AML-193 (cell line): ENCODE measurements at places on chromosomes 13 and 19.

- DNase-seq = no peak
Observed at GRCh38 chr13:67210208-67210607, 19.9 kb downstream of the PCDH9 start.

- no peak for DNase-seq
Observed at GRCh38 chr13:31827707-31828106, 88.4 kb downstream of the RXFP2 start.

- peak; percentile 99 for DNase-seq
Observed at GRCh38 chr13:79522583-79522982, 41.6 kb downstream of the NDFIP2 start.

DNA sequence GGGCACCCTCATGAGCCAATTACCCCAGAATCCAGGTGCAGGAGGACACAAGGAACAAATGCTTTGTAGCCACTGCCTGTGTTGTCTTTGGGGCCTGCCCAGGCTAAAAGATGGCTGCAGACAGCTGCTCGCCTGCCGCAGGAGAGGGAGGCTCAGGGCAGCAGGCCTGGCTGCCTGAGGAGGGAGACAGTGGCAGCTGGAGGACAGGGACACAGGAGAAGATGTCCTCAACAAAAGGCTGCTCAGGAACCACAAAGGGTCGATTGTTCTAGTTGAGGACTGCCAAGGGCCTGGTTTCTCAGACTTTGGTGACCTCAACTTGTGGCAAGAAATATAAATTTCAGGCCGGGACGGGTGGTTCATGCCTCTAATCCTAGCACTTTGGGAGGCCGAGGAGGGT is 7.6 kb downstream of the SIRT2 start:
- DNase-seq = no peak

GRCh38 chr19:19610376-19611202 is 7.9 kb downstream of the PBX4 start:
- no peak for DNase-seq

GRCh38 chr13:30520571-30520970 is 54.8 kb upstream of the HMGB1 start:
- DNase-seq = no peak

DNA sequence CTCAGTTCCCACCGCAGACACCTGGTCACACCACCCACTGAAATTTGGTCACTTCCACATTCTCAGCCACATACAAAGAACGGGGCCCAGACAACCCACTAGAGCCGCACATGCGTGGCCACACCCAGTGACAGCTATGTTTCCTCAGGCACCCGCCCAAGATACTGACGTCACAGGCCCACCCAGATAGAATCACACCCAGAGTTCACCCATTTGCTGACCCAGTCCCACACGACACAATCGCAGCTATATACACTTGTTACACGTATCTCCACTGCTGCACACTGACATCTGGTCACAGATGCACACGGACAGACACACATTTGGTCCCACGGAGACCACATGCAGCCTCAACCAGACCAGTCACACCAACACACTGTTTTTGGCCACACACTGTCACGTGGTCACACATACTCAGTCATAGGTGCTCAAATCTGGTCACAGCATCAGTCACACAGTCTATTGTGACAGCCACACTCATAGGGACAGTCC is 2.9 kb downstream of the NUMBL start:
- no peak for DNase-seq

- no peak for DNase-seq
Observed at GRCh38 chr13:81745391-81745790, 1404.5 kb upstream of the SPRY2 start.

DNA sequence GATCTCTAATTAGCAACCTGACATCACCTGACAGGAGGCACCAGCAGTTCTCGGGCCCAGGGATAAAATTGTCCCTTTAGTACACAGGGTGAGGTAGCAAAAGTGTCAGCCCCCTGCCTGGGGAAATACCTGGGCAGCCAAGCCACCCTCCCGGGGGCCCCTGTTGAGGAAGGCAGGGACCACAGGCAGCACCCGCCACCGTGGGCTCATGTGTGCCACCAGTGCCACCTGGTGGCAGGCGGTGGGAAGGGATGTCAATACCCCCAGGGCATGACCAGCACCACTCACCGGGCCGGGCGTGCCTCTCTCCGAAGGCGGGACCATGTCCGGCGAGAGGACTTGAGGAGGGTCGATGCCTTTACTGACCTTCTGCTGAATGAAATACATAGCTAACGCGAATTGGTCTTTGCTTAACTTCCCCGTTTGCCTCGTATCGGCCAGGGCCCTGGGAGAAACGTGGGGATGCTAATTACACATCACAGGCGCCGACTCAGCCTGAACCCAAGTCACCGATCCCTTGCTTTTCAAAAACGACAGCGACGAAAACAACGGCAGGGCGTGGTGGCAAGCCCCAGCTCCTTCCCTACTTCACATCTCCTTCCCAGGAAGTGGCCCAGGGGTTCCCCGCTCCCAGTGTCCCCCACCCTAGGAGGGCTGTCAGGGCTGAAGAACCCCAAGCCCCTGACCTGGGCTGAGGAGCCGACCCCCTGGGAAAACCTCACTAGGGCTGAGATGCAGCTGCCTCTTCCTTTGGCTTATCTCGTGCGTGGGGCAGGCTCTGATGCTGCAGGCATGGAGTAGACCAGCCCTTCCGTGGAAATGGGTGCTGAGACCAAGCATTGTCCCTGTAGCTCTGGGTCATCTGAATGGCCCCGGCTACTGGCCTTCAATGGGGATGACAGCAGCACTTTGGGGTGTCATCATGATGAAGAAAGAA is 53.8 kb downstream of the EPS15L1 start:
- peak; percentile 1 for DNase-seq

DNA sequence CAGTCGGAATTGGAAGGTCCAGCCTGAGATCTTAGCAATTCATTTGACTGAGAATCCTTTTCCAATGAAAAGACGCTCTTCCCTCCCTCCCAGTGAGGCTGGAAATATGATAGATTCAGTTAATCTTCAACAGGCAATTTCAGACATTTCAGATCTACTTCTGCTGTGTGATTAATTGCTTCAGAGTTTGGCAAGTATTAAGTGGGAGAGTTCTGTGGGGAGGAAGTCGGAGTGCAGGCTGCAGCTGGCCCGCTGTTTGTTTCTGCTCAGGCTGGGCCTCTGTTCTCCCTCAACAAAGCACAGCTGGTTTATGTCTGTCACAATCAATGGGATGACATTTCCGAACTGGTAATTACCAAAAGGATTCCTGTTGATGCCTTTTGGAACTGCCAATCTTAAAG is 178.2 kb downstream of the NDFIP2 start:
- no peak for DNase-seq

- no peak for DNase-seq
Observed at GRCh38 chr19:30064771-30065494, 122.9 kb downstream of the URI1 start.

DNA sequence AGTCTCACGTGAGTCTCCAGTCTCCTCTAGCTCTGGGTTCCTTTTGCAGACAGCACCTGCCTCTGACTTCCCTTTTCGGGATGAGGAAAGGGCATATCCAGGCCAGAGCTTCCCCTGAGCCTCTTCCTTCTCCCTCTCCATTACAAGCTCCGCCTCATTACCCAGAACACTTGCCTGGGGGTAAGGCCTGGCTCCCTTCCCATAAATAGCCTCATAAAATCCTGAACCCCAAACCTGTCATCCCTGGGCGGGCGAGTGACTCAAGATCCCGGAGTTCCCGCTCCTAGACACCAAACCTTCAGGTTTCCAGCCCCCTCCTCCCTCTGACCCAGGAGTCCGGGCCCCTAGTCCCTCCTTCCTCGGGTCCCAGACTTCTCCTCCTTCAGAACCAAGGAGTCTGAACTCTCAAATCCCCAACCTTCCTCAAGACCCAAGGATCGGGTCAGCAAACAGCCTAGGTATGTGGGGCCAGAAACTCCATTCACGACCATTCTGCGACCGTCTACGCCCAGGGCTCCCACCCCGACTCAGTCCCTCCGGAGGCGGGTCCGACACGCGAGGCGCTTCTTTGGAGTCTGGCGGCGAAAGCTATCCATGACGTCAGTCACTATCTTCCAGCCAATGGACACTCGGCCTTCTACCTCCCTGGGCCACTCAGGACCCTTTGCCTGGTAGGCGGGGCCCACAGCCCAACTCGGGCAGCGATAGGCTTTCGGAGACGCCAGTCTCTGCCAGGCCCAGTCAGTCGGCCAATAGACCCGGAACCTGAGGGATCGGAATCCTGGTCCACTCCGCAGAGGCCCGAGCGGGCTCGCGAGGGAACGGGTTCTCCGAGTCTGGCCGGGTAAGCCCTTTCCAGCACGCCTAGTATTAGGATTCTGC is 6.5 kb upstream of the CNFN start:
- DNase-seq = peak; percentile 94

- no peak for DNase-seq
Observed at GRCh38 chr19:58479736-58480480, 3.8 kb downstream of the ZNF446 start.

DNA sequence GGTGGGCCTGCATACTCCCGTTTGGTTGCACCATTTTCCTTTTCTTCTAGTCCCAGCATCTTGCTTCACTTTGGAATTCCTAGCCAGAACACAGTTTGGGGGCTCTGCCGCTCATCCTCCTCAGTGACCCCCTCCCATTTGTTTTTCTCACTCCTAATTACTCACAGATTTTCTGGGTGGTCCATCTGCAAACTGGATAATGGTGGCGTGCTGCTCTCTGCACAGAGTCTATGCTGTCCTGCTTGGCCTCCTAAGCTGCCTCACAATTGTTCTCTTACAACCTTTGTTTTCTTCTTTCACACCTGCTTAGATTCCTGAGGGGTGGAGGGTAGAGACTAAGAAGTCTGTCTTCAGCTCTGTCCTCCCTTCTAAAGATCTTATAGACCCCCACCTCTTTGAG is 80.8 kb downstream of the SHISA2 start:
- no peak for DNase-seq

DNA sequence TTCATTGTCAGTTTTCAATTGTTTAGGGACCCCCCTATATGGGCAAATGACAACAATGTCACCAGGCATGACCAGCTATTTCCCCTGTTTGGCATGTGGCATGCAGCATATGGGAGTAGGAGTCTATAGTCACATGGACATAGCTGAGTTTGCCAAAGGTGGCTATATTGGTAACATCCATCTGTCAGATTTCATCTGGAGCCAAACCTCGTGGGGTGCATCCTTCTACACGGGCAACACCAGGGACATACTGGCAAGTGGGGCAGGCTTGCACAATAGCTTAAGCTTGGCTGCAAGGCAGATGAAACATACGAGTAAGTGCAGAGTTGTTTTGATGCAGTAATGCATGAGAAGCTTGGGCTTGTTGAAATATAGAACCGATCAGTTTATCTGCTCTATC is 24.5 kb upstream of the ZNF816 start:
- DNase-seq = no peak

DNA sequence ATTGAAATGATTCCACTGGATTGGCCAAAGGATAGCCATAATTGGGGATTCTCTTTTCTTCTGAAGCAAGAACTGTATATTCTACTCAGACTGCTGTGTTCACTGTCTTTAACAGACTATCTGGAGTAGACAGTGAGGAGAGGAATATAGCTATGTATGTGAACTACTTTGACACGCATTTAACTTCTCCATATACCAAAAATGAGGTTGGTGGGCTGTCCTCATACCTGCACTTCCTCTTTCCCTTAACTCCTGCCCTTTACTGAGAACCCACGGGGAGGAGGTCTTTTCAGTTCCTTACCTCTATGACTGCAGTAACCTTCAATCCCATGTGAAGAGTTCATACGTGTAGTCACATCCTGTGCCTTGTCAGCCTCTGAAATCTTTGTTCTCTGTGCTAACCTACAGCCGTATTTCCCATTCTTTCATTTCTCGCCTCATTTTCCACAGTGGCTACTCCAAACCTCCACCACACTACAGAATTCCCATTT is 305.8 kb downstream of the MTUS2 start:
- DNase-seq = no peak

DNA sequence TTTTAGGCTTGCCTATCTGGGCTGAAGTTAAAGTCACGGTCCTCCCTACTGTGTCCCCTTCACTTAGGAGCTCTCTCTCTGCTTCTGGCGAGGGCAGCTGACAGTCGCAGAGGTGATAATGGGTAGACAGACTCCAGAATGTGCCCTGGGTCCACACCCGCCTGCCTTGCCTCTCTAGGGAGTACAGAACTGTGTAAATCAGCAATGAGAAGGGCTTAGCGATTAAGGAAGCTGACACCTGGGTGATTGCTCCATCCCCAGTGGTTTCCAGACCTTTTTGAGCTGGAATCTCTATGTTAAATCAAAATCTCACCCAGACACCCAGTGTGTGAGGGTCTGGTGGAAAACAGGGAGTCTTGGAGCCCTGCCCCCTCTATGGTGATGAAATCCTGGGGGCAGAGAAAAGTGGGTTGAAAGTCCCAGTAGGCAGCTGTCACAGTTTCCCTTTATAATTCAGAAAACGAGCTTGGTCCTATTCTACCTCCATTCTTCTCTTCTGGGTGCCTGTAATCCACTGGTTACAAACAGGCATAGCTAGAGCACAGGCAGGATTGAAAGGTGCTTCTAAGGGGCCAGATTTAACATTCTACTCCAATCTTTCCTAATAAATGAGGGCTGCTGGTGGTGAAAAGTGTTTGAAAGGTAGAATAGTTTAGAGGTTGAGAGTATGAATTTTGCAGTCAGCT is 46.9 kb downstream of the OLFM4 start:
- DNase-seq = no peak

DNA sequence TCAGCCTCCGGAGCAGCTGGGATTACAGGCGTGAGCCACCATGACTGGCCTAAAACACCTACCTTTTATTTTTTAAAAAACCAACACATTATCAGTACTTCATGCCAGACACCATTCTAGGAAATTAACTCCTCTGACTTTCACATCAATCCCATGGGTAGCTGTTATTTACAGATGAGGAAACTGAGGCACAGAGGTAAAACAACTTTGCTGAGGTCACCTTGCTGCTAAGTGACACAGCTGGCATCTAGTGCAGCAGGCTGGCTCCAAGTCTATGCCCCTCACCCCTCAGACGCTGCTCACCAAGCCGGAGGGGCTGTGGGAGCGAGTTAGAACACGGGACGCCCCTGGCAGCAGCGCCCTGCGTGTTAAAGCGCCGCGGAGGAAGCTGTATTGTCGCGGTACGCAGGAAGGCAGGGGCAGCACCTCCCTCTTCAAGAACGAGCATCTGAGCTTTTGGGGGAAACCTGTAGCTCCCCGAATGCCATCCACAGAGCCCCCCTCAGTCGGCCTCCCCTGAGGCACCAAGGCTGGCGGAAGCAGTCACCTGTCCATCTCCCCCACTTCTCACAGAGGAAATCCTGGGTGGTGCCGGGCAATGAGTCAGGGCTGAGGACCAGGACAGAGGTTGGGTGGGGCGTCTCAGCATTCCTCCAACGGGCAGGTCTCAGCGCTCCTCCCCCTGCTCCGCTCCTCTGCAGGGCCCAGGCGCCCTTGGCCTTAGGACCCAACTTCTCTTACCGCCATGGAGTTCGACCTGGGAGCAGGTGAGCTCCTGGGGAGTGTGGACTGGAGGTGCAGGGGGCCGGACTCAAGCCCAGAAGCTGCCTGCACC is at the start of gene C19orf33:
TSS of gene C19orf33 (plus strand) at position 735 of the 835 bp plus-strand sequence. CDS start at position 746, 11 bp downstream.
- DNase-seq = no peak

GRCh38 chr19:11019824-11020223 is 59.0 kb downstream of the SMARCA4 start:
- no peak for DNase-seq
